ENCODE measurements at places on chromosomes 2 and 18.

GRCh38 chr2:231891514-231891905 is 34.7 kb downstream of the NPPC start:
- DNase-seq = no peak

GRCh38 chr2:152307863-152308262 is 27.1 kb upstream of the FMNL2 start:
- DNase-seq = no peak

DNA sequence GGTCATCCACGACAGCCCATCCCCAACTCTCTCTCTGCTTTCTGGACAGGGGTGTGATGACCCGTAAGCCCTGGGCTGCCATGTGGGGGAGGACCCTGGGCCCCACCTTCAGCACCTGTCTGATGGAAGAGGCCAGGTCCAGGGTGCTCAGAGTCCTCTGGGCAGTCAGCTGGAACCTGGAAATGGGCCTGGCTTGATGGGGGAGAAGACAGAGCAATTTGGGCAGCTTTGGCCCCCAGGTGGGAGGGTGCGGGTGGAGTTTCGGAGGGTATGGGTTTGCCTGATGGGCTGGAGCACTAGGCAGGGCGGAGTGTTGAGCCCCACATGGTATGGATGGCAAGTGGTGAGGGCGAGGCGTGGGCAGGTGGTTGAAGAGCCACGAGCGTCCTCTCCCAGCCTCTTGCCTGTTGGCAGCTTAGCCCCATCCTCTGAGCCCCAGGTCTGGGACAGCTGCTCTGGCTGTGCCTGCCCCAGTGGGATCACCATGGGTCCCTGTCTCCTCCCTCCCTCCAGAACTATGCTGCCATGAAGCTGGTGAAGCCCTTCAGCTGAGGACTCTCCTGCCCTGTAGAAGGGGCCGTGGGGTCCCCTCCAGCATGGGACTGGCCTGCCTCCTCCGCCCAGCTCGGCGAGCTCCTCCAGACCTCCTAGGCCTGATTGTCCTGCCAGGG is 232.7 kb downstream of the DYSF start:
- no peak for DNase-seq

- no peak for DNase-seq
These were observed 236.1 kb downstream of the CDH20 start for GRCh38 chr18:61569176-61569892.

GRCh38 chr2:237198164-237198855 is 112.6 kb downstream of the COPS8 start:
- DNase-seq = no peak

- no peak for DNase-seq
These were observed 41.6 kb downstream of the LPIN1 start for GRCh38 chr2:11787991-11788390.

DNA sequence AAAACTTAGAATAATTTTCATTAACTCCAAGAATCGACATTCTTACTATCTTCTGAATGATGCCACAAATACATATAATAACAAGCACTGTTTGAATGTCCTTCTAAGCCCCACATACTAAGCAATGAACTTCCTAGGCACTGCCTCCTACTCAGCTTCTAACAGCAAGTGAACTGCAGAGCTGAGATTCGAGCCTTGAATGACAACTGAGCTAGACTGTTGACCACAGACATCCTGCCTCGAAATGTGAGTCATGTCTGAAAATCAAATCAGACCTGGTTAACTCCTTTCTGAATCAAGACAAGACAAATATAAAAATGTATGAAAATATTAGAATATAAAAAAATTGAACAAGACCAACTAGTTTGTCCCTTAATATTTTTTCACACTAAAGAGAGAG is 108.1 kb downstream of the MYT1L start:
- no peak for DNase-seq

- no peak for DNase-seq
These were observed 39.5 kb upstream of the ASXL2 start for GRCh38 chr2:25917832-25918231.

GRCh38 chr2:216673021-216673420 is 22.3 kb downstream of the IGFBP5 start:
- DNase-seq = no peak

- no peak for DNase-seq
These were observed 4.9 kb downstream of the MBOAT2 start for GRCh38 chr2:8998418-8999101.

DNA sequence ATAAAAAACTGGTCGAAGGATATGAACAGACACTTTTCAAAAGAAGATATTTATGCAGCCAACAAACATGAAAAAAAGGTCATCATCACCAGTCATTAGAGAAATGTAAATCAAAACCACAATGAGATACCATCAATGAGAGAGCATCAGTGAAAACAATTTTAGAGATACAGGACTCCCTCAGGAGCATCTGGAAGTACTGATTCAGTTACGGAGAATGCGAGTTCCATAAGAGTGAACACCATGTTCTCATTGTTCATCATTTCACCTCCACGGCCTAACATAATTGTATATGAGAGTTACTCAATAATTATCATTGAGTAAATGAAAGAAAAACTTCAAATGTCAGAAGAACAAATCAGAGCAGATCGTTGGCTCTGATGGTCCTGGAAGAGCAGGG is 140.9 kb upstream of the TANK start:
- peak; percentile 6 for DNase-seq

DNA sequence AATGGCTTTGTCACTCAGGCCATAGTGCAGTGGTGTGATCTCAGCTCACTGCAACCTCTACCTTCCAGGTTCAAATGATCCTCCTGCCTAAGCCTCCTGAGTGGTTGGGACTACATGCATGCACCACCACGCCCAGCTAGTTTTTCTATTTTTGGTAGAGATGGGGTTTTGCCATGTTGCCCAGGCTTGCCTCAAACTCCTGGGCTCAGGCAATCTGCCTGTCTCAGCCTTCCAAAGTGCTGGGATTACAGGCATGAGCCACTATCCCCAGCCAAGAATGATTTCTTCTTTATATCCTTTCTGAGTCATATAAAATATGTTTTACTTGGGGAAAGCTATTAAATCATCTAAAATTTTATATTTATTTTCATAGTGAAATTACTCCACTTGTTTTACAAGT is 61.3 kb downstream of the CYBRD1 start:
- no peak for DNase-seq

- no peak for DNase-seq
These were observed 380.4 kb downstream of the TNS1 start for GRCh38 chr2:217622205-217623060.

GRCh38 chr2:109433486-109433885 is 180.3 kb downstream of the SEPTIN10 start:
- no peak for DNase-seq

GRCh38 chr2:48812416-48812815 is 56.9 kb upstream of the LHCGR start:
- DNase-seq = no peak
